ENCODE measurements at places on chromosomes 3 and 15. TPM values are rescaled to one million over a fixed set of nuclear protein-coding genes. Genes with fewer than 3 reads are reported as not detected.

GRCh38 chr3:414063-414462 is 217.5 kb downstream of the CHL1 start:
- DNase-seq: no peak

GRCh38 chr3:38552364-38552763 is 56.2 kb downstream of the EXOG start:
- DNase-seq: no peak

GRCh38 chr15:82970078-82970686 is 15.8 kb upstream of the RAMAC start:
- no peak for DNase-seq

DNA sequence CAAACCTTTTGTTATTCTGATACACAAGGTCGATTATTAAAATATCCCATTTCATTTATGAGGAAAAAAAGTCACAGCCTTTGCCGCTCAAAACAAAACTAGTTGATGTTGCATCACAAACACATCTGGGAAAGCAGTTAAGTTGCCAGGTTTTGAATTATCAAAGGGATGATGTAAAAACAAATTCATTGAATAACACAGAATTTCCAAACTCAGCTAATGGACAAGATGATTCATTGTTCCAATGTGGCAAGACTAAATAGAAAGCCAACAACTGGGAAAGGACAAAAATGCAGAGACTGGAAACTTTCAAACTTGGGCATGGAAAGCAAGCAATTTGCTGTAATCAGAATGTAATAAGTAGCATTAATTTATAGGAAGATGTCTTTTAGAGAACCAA is 610.0 kb upstream of the ZNF385D start:
- DNase-seq: no peak

Gene NPAP1
- total RNA-seq: not detected

Gene PFN2
- 6.9 TPM for total RNA-seq

GRCh38 chr3:70061096-70061495 is 61.6 kb downstream of the SAMMSON start:
- DNase-seq: no peak

DNA sequence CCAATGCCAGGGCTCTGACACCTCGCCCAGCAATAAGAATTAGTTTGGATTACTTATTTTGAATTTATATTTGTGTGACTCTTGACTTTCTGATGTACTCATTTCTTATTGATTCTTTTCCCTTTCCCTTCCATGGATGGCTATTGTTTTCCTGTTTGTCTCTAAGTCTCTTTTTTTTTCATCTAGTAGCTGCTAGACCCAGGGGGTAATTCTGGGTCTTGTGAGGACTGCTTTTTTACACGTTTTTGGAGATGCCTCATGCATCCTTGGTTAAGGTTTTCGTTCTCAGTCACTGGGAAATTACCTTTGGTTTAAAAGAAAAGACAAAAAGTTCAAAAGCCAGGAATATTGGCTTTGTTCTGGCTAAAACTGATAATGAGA is 70.2 kb upstream of the STRIT1 start:
- DNase-seq: no peak

DNA sequence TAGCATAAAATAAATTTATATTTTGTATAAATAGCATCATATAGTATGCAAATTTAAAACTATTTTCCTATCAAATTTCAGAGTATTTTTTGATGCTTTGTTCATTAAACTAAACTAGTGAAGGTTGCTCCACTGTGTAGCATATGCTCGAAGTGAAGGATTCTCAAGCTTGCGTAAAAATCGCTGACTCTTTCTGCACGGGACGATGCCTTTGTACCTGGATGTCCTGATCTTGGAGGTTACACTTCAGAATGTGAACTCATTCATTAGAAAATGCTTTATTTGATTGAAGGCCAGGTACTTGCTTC is 305.0 kb downstream of the WDR72 start:
- no peak for DNase-seq

DNA sequence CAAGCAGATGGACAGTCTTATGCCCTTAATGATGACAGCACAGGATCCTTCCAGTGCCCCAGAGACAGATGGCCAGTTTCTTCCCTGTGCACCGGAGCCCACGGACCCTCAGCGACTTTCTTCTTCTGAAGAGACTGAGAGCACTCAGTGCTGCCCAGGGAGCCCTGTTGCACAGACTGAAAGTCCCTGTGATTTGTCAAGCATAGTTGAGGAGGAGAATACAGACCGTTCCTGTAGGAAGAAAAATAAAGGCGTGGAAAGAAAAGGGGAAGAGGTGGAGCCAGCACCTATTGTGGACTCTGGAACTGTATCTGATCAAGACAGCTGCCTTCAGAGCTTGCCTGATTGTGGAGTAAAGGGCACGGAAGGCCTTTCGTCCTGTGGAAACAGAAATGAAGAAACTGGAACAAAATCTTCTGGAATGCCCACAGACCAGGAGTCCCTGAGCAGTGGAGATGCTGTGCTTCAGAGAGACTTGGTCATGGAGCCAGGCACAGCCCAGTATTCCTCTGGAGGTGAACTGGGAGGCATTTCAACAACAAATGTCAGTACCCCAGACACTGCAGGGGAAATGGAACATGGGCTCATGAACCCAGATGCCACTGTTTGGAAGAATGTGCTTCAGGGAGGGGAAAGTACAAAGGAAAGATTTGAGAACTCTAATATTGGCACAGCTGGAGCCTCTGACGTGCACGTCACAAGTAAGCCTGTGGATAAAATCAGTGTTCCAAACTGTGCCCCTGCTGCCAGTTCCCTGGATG is 198.7 kb downstream of the AKAP13 start:
- no peak for DNase-seq

DNA sequence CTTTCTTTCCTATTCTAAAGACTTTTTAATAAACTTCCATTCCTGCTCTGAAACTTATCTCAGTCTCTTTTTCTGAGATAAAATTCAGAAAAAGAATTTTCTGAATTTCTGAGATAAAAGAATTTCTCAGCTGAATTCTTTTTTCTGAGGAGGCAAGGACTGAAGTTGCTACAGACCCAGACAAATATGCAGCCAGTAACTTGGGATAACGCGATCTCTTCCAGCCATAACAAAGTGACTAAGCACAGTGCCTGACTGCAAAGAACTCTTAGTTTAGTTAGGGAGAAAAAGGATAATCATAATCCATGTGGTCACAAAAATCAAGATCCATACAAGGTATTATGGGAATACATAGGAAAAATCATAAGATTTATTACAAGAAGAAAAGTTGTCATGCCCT is 222.0 kb upstream of the GAP43 start:
- no peak for DNase-seq

Gene ILDR1
- total RNA-seq: 0.16 TPM

GRCh38 chr15:22786868-22787698 is 639 bp downstream of the NIPA1 start:
- peak; percentile 59 for DNase-seq

DNA sequence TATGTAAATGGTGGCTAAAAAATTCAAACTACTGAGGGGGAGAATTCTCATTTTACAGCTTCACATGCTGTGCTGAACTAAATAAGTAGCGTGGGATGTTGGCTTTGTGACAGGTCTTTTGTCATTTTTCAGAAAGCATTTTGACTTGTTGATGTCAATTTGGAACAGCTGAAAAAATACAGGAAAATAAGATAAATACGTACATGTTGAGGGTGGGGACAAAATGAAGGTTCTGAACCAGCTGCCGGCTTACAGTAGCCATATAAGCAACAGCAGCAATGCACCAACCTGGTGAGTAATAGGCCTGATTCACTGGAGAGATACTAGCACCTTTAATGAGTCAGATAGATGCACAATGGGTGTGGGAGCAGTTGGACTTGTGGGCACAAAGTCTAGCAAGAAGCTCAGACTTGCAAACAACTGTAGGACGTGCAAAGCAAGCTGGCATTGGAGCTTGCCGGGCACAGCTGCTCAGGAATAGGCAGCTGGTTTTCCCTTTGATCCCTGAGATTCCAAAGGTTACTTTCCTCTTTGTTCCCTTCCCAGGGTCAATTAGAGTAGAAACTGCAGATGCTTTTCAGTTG is 12.9 kb downstream of the B3GNT5 start:
- DNase-seq: peak; percentile 68

All from right lobe of liver (tissue), 6 donors.